Stimulated activated CD8-positive, alpha-beta memory T cell treated with anti-CD3 and anti-CD28 coated beads, Interleukin-4, amount 100 ng/mL, for 4 hours (primary cell): ENCODE measurements at places on chromosomes 3 and 15.

DNA sequence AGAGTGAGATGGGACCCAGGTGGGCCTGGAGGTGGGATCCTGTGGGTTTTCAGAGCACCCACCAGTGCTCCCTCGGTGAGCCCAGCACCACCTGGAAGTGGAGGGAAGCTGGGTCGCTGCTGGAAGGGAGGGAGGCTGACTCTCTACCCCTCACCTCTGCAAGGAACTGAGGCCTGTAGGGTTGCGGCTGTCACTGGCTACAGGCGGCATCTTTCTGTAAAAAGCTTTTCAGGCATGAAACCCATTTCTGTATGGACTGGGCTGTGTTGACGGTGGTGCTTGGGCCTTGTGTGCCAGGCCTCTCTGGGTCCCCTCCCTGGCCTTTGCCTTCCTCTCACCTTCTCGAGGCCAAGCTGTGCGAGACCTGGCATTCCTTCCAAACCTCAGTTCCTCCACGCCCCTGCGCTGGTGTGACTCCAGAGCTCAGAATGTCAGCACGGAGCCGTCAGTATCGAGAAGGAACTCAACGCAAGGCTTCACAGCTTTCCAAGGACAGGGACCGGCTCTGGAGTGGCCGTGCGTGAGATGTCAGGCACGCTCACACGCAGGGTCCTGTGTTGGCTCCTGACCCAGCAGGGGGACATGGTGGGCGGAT lies 16.6 kb downstream of the ABTB1 start:
- DNase-seq, result no peak

- no peak for DNase-seq
Measured at GRCh38 chr3:25662736-25663320, 1.9 kb downstream of the TOP2B start.

DNA sequence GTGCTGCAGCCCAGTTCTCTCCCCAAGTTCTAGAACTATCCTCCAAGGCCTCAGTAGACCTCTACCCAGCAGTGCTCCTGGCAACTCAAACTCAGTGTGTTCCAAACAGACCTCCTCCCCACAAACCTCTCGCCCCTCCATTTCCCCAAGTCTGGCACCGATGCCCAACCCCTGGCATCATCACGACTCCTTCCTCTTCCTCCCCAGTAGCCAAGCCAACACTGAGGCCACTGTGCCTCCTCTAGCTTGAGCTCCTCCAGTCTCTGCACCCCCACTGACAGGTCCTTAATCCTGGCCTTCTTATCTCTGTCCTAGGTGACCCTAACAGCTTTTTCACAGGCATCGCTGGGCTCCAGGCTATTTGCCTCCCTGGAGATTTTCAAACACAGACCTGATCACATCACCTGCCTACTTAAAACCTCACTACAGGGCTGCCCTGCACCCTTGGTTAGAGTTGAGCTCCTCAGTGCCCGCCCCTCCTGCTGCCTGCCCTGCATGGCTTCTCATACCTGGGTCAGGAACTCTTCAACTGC lies 6.8 kb downstream of the ARPIN start:
- DNase-seq, result no peak

DNA sequence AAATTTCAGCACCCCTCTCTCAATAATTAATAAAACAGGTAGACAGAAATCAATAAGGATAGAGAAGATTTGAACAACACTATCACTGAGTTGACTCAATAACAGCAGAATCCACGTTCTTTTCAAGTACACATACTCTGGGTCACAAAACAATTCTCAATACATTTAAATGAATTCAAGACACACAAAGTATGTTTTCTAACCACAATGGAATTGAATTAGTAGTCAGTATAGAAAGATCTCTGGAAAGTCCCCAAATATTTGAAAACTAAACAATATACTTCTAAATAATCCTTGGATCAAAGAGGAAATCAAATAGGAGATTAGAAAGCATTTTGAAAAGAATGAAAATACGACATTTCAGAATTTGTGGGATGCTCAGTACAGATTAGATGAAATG lies 40.0 kb downstream of the TKT start:
- no peak for DNase-seq

GRCh38 chr3:131232711-131233267 lies 148.8 kb upstream of the NUDT16 start:
- DNase-seq, result no peak

DNA sequence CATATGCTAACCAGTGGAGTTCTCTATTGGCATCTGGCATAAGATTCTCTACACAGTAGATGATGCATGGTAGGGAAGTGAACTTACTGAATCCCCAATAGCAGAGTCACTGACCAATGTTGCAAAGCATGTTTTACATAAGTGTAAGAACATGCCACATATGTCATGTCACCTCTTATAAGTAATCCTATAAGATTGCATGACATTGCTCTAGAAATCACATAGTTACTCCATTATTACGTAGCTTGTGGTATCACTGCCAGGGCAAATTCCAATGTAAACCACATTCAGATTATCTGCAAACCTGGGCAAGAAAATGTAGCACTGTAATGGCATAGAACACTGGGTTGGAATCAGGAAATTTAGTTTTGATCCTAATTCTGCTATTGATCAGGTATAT lies 198.2 kb upstream of the UMPS start:
- DNase-seq, result no peak

- DNase-seq, result no peak
Measured at GRCh38 chr3:16743276-16743675, 138.1 kb upstream of the DAZL start.

GRCh38 chr3:69165744-69166143 lies 43.3 kb upstream of the LMOD3 start:
- DNase-seq, result no peak

GRCh38 chr15:42056934-42057798 lies 36.3 kb upstream of the PLA2G4E start:
- DNase-seq, result peak; percentile 27
